ENCODE measurements at places on chromosomes 11 and 22.

GRCh38 chr22:33544707-33545106, 375.6 kb downstream of the LARGE1 start:
- no peak for DNase-seq

DNA sequence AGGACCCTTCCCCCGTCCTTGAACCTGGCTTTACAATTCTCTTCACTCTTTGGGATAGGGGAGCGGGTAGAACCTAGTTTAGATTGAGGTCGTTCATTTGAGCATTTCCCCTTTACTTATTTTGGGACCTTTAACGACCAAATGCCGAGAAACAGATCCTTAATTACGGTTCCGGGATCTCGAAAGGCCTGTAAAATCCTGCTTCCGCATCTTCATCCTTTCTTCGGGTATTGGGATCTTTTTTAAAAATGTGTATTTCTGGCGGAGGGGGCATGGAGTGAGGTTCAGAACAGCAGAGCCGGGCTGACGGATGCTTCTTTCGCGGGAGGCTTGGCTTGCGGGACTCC, 395 bp upstream of the HIPK3 start:
- no peak for DNase-seq

DNA sequence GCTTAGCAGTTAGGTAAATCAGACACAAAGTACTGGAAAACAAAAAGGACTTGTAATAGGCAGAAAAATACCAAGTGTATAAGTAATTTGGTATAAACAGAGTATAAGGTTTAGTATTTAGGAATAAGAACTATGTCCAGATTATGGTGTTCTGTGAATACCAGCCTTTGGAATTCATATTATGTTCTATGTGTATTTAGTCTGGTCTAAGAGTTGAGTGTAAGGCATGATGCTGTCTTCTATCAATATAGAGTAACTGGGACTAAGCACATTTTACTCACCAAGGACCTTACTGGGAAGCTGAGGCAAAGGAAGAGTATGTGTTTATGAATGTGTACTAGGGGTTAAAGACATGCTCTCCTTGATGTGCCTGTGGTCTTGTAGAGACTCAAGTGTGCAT, 9.5 kb downstream of the SDHD start:
- no peak for DNase-seq

DNA sequence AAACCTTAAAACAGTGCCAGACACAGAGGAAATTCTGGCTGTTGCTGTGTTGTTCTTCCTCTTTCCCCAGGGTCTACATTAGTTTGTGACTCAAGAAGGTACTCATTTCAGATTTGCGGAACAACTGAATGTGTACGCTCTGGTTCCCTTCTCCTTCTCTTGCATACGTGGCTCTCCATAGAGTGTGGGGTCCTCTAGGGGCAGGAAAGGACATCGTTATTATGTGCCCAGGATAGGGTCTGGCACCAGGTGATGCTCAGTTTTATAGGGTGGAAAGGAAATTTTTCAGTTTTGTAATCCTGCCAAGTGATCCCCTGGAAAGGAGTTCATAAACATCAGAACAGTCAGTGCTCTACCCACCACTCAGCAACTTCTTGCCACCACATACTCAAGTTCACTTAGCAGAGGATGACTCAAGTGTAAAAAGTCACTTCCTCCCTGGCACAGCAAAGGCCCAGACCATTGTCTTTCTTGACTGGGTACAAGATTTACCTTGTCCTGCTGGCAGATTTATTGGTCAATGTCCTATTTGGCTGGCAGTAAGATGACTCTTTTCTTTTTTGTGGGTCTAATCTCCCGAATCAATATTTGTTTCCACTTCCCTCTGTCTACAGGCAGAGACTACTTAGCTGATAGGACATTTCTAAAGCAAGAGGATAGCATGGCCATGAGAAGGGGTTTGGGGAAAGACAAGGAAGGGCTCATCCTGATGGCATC, 246.0 kb upstream of the TENM4 start:
- no peak for DNase-seq

DNA sequence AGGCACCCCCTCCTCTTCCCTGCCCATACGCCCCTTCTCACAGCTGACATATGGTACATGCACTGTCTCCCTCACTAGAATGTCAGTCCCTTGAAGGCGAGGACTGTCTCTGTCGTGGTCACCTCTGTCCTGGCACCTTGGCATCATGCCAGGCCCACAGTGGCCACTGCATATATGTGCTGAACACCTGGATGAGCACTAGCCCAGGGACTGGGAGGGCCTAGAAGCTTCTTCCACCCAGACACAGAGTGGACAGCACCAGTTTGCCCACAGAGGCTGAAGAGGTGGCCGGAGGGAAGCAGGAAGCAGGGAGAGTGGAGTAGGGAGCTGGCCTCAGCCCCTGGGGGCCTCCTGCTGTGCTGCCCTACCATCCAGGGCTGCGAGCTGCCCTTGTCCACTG, 28.6 kb downstream of the VPS37C start:
- no peak for DNase-seq

DNA sequence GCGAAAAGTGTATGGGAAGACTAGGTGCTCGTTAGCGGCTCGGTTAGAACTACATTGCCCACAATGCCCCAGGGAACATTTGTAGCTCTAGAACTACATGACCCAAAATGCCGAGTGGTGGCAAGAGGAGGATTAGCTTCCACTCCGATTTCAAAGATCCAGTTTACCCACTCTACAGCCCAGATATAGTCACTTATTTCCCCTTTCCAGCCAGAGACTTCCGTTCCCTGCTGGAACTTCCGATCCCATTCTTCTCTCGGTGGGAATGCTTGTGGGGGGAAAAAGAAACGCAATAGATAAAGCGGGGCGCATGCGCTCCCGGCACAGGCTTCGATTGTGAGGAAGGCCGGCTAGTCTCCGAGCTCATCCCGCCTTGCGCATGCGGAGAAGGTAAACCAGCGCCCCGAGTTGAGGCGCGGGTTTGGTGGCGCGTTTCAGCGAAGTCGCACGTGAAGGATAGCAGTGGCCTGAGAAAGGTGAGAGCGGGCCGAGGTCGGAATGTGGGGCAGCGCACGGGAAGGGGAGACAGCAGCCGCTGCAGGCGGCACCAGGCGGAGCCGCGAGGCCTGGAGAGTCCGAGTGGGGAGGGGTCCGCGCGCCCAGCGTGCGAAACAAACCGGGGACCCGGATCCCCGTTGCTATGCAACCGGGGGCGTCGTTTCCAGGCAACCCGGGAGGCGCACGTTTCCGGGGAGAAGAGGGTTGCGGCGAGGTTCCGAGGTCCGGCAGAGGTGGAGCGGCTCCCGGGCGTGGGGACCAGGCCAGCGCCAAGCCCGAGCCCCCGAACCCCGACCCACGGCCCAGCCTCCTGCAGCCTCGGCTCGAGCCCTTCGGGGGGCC, at the start of gene TMEM109:
Gene TMEM109, plus strand, starts transcription at position 366 of the 840 bp plus-strand sequence. CDS start 5,536 bp downstream, outside the sequence.
- DNase-seq: peak; percentile 69

GRCh38 chr11:14369598-14369997, 10.6 kb upstream of the RRAS2 start:
- DNase-seq: no peak

DNA sequence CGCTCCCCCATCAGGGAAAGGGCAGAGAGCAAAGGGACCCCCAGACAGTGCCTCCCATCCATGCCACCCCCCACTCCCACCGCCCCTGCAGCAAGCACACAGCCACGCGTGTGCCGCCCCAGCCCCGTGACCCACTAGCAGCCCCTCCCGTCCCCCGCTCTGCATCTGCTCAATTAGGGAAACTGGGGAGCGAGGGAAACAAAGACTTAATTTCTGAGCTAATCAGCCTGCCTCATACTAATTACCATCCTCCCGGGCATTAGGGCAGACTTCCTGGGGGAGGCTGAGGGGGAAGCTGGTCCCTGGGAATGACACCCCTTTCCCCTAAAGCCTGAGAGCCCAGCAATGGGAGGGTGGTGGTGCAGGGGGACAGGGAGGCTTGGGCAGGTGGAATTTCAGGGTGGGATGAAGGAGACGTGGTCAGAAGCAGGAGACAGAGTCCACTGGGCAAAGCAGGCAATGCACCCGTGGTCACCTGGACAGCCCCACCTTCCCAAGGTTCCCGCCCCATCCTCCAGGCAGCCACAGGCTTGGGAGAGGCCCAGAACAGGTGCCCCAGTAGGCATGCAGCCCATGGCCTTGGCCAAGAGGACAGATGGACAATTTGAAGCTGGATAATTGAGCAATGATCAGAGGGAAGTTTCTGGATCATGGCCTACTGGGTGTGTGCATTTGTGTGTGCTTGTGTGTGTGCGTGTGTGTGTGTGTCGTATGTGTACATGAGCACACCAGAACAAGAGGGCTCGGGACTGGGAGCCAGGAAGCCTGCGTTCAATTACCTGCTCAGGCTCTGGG, 20.6 kb downstream of the ELFN2 start:
- DNase-seq: no peak

DNA sequence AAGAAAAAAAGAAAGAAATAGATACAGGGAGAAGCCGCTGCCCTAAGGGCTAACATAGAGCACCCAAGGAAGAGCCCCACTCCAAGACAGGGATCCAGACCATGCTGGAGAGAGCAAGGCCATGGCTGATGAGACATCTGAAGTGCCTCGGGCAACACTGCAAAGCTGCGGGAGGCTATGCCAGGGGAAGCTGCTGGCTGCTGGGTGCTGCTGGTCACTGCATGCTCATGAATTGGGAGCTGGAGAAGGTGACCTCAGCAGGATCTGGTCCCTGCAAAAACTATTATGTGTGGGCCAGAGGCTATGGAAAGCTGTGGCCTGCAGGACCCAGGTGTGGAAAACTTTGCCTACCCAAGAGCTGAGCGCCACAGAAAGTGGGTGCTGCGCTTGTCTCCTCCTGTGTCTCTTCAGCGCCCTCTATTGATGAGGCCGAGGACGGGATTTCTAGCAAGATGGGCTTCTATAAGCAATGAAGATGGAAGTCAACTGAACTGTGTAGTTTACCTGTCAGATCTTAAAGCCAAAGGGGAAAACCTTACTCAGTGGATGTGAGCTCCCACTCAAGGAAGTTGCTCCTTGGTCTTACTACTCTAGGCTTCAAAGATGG, 17.3 kb upstream of the SLC29A2 start:
- DNase-seq: peak; percentile 42

GRCh38 chr22:23899042-23899745, 5.0 kb downstream of the MIF start:
- no peak for DNase-seq

- no peak for DNase-seq
Observed at GRCh38 chr22:44536411-44536810, 38.4 kb upstream of the RTL6 start.

DNA sequence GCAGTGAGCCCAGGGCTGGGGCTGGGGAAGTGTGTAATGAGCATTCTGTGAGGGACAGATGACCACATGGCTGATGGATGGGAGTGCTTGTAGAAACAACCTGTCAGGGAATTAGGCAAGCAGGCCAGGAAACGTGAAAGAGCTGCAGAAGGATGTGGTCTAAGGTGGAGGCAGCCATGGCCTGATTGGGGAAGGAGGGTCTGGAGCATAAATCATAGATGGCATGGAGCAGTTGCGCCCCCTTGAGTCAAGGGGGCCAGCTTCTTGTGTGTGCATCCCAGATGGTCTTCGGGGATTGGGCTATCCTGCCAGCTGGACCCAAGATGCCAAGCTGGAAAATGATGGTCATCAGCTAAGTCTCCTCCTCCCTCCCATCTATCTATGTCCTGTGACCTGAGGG, 119.4 kb upstream of the CLPB start:
- DNase-seq: no peak

DNA sequence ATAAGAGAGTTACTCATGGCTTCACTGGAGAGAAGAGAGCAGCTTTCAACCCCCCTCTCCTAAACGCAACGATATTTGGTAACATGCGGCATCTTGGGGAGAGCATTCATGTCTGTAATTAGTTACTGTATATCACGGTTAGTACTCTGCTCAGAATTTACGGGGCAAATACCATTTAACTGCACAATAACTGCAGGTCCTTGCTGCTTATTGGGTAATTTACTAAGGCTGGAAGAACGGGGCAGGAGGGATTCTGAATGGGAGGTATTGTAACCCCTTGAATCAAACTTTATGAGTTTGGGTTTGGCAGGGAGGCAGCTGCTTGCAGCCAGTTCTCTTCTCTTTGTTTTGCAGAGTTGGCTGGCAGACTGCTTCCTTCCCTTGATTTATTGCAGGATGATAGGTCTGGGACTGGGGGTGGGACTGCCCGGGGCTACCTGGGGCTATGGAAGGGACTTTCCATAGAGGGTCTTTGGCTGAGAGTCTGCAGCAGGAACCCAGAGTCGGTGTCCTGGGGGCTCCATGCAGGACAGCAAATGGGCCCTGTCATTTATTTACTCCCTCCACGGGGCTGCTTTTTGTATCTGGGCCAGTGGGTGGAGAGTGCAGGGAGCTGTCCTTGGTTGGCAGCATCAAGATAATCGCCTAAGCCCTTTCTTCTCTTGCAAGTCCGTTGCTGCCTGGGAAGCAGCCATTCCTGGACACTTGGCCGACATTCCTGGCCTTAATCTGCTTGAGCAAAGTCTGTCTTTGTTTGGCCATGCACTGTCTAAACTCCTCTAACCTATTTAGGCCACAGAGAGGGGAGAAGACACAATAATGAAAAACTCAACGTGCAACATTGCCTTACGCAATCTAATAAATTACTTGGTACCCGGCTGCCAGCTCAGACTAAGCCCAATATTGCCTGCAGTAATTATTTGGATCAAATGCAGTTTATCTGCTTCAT, 188.9 kb downstream of the ST3GAL4 start:
- no peak for DNase-seq

- no peak for DNase-seq
Observed at GRCh38 chr11:91489989-91490388, 734.6 kb upstream of the FAT3 start.

DNA sequence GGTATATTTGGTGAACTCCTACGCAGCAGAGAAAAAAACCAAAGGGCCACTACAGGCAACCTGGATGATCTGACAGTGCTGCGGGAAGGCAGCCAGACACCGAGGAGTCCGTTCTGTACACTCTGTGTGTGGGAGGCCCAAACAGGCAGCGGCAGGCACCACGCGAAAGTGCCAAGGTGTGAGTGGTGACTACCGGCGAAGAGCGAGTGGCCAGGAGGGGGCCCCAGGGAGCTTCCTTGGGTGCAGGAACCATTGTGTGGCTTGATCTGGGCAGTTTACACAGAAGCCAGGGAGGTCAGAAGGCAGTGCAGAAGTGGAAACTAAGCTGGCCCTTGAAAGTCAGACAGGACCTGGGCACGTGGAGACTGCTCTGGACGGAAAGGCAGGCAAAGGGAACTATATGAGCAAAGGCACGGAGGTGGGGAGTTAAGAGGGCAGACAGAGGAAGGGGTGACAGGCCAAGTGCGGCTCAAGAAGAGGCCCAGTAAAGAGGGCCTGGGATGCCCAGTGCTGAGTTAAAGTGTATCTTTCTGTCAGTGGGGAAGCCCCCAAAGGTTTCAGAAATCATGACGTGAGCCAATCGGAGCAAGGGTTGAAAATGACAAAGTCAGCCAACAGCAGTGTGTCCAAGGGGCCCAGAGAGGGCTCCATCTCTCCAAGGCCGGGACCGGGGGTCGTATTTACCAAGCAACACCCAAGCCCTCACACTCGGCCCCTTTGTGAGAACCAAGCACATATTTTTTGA, 10.6 kb downstream of the TMEM184B start:
- DNase-seq: no peak

- no peak for DNase-seq
Observed at GRCh38 chr22:45846952-45847351, 130.0 kb downstream of the WNT7B start.

Data from stimulated activated CD8-positive, alpha-beta memory T cell treated with anti-CD3 and anti-CD28 coated beads, Interleukin-7, amount 100 ng/mL, for 1 hour (primary cell).